ENCODE measurements at places on chromosomes 6 and 20.

DNA sequence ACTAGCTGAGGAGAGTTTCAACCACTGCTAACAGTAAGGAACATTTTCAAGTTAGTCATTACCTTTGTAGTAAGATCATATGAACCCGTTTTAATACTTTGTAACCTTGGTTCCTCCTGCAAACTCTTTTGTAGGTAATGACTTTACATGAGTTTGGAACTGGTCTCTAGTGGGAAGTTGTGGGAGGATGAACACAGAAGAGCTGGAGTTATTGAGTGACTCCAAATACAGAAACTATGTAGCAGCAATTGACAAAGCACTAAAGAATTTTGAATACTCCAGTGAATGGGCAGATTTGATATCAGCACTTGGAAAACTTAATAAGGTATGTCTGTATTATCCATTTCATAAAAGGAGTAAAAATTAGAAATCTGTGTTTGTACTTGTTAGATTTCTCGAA, 29.3 kb downstream of the DOP1A start:
- no peak for DNase-seq

GRCh38 chr6:145529582-145529981, 205.7 kb downstream of the EPM2A start:
- no peak for DNase-seq

DNA sequence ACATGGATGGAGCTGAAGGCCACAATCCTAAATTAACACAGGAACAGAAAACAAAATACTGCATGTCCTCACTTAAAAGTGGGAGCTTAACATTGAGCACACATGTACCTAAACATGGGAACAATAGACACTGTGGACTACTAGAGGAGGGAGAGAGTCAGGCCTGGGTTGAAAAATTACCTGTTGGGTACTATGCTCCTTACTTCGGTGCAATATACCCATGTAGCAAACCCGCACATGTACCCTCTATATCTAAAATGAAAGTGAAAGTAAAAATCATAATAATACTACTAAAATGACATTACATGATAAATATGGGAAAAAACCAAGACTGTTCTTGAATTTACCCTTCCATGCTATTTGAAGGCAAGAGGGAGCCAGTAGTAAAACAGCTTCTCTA, 1273.8 kb upstream of the ADGRB3 start:
- DNase-seq, result no peak

DNA sequence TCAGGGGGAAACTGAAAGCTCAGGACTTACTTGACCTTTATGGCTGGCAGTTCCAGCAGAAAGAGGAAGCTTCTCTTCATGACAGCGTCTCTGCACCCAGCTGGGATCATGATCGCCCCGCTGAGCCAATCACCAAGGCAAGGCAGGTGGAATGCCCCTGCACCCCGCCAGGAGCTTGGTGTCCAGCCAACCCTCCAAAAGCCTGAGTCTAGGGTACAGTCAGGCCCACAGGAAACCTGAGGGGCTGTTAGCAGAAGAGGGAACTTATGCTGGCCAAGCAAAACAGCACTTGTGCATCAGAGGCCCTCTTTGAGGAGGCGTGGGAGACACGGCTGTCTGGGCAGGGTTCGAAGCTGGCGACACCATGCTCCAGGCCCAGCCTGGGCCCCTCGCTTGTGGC, 188.3 kb upstream of the GMDS start:
- DNase-seq, result no peak

- DNase-seq, result no peak
Observed at GRCh38 chr6:24918641-24919055, 17.1 kb downstream of the RIPOR2 start.

GRCh38 chr20:63150911-63151531, 64.9 kb downstream of the YTHDF1 start:
- DNase-seq, result no peak

GRCh38 chr20:2519115-2519809, 10.5 kb upstream of the ZNF343 start:
- no peak for DNase-seq

DNA sequence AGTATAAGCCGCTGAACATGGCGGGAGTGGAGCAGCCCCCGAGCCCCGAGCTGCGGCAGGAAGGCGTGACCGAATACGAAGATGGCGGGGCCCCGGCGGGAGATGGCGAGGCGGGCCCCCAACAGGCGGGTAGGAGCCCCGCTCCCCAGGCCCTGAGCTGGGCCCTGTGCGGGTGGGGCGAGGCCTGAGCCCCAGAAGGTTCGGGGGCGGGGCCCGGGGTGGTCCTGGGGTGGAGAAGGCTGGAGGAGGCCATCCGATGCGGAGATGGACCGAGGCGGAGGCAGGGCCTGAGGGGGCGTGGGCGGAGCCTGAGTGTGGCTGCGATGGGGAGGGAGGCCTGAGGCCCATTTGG, 7.1 kb downstream of the L3MBTL1 start:
- peak; percentile 31 for DNase-seq

GRCh38 chr20:40186826-40187225, 502.2 kb downstream of the MAFB start:
- DNase-seq, result no peak

DNA sequence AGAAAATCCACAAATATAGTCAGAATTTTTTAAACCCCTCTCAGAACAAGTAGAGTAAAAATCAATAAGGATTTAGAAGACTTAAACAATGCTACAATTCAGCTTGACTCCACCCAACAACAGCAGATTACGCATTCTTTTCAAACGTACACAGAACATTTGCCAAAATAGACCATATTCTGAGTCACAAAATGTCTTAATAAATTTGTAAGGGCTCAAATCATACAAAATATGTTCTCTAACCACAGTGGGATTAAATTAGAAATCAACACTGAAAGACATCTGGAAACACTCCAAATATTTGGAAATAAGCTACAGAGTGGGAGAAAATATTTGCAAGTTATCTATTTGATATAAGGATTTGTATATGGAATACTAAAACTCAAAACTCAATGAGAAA, 164.2 kb upstream of the AKAP12 start:
- DNase-seq, result no peak

DNA sequence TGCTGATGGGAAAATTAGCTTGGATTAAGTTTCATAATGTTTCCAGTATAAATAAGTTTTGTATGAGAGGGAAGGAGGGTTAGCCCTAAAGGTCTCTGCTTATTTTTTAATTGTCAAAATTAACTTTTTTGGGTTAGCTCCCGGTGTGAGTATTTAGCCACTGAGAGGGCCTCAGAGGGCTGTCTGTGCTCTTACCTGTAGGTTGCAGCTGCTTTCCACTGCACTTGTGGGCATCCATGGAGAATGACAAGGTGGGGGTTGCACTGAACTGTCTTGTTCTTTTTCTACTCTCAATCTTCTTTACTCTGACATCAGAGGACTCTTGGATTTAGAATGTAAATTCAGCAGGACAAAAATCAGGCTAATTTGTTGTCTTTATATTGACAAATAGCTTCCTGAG, 81.4 kb downstream of the CD164 start:
- DNase-seq, result no peak

DNA sequence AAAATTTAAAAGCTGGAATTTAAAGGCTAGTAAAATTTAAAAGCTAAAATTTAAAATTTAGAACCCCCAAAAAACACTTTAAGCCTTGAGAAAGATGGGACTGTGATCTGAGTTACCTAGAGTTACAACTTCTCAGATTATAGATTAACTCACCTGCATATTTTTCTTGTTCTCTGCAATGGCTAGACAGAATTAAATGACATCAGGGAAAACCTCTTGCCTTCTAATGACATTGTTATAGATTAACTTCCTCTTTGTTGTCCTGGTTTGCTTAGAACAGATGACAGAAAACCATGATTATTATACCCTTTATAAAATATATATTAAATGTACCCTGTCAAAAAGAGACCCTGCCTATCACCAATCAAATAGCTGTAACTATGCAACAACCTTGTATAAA, 56.4 kb downstream of the TRDN start:
- no peak for DNase-seq

GRCh38 chr20:48826883-48827771, 672 bp downstream of the PREX1 start:
- DNase-seq, result no peak

- DNase-seq, result no peak
Observed at GRCh38 chr20:7387638-7388193, 552.5 kb downstream of the HAO1 start.

- DNase-seq, result no peak
Observed at GRCh38 chr20:44110816-44111568, 76.0 kb downstream of the JPH2 start.
